ENCODE measurements at places on chromosomes 5 and 9. TPM values are rescaled to one million over a fixed set of nuclear protein-coding genes. Genes with fewer than 3 reads are reported as not detected.

PSIP1 gene
- 40.6 TPM for total RNA-seq

TNC gene
- 73.5 TPM for total RNA-seq

ANKRD34B gene
- total RNA-seq = not detected

TLE1 gene
- 15.3 TPM for total RNA-seq

GFPT2 gene
- total RNA-seq = 2.8 TPM

IFNA2 gene
- total RNA-seq = not detected

LCP2 gene
- not detected for total RNA-seq

- no peak for DNase-seq
These were observed 13.1 kb upstream of the TENT4A start for GRCh38 chr5:6700074-6700684.

GRCh38 chr9:130860458-130861316 is 25.6 kb downstream of the ABL1 start:
- peak; percentile 95 for DNase-seq

GRCh38 chr5:124252191-124252638 is 494.2 kb downstream of the ZNF608 start:
- no peak for DNase-seq

DNA sequence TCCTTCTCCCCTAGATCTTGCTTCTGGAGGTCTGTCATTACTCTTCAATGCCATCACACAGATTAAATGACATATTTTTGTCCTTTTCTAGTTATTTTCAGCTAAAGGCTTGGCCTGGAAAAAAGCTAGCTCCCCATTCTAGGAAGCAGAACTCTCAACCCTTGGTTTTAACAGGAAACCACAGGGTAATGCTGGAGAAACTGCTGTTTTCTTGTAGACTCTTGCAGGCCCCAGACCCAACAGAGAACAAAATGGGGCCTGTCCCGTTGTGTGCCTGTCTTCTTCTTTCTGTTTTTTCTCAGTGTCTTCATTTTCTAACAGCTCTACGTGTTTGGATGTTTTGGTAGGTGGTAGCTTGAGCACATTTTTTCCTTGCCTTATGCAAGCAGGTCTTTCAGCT is 21.5 kb downstream of the DCANP1 start:
- no peak for DNase-seq

DNA sequence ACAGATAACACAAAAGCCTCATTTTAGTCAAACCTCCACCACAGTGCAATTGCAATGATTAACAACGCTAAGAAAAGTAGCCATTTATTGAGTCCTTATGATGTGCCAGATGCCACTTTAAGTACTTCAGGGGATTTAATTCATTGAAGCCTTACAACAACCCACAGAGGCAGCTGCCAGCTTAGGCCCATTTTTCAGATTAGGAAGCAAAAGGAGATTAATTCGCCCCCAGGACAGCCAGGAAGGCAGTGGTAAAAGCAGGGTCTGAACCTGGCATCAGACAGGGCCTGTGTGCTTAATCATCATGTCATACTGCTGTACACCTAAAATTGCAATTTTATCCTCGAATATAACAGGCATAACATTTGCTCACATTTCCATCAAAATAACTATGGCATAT is 23.9 kb downstream of the MED27 start:
- no peak for DNase-seq

GRCh38 chr9:76453785-76454184 is 5.2 kb upstream of the GCNT1 start:
- DNase-seq = peak; percentile 28

DNA sequence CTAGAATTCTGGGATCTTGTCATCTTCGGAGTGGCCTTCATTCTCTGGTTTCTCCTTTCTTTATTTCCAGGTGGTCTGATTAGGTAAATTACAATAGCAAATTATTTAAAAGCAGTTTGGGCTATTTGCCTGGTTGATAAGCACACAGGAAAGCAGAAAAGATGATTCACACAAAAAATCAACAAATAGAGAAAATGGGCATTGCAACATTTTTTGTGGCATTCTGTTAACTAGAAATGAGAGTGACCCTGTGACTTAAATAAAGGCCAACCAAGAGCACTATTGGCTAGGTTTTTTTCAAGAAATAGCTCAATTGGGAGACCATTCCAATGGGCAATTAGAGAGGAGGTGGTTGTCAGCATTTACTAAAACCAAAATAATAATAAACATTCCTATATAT is 6.5 kb upstream of the PDZD2 start:
- no peak for DNase-seq

- no peak for DNase-seq
These were observed 83.4 kb downstream of the LIFR start for GRCh38 chr5:38473008-38473407.

DNA sequence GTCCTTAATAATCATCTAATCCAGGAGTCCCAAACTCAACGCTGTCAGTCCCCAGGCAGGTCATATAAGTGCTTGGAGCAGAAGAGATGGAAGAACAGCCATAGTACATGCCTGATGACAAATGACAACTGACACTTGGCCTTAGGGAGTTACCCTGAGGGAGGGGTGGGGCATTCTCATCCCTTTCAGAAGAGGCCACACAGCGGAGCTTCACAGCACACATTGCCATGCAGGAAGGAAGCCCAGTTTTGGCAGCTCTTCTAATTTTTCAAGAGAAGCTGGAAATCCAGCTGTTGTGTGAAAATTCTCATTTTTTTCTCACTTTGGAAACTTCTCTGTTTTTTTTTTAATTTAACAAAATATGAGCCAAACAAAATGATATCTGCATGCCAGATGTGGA is 89.0 kb downstream of the ASTN2 start:
- DNase-seq = no peak

GRCh38 chr5:163135849-163136248 is 301.5 kb upstream of the CCNG1 start:
- DNase-seq = no peak

GRCh38 chr5:116935561-116936162 is 361.0 kb upstream of the SEMA6A start:
- no peak for DNase-seq

DNA sequence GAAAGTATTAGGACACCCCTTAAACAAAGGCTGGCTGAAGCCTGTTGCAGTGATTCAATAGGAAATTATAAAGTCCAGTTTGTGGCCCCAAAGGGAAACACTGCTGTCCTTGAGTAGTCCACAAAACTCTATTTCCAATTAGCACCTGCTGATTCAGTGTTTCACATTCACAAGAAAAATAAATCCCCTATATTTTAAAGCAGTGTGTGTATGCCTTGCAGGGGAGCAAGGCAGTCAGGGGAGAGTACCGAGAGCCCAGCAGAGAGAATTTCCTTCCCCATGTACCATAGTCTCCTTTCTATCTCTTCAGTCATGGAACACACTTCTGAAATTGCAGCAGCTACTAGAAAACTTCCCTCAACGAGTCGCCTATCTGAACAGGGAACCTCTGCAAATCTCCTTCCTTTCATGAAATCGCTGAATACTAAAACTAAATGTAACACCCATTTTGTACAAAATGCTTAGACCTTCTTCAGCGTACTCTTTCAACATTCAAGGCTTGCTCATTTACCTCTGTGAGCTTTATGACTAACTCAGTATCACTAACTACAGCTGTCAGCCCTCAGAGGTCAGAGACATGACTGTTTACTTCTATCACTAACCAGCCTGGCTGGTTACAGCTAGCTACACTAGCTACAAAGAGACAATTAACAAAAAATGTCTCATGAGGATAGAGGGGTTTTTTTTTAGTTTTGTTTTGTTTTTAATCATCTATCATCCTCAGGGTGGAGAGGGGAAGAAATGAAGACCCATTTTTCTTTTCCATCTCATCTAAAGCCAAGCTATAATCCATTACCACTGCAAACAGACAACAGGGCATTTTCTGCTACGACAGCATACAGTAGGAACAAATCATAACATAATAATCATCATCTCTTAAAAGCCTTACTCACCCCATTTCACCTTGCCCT is 188.7 kb downstream of the EBF1 start:
- no peak for DNase-seq

GRCh38 chr5:14330729-14331385 is 187.7 kb downstream of the TRIO start:
- no peak for DNase-seq

DNA sequence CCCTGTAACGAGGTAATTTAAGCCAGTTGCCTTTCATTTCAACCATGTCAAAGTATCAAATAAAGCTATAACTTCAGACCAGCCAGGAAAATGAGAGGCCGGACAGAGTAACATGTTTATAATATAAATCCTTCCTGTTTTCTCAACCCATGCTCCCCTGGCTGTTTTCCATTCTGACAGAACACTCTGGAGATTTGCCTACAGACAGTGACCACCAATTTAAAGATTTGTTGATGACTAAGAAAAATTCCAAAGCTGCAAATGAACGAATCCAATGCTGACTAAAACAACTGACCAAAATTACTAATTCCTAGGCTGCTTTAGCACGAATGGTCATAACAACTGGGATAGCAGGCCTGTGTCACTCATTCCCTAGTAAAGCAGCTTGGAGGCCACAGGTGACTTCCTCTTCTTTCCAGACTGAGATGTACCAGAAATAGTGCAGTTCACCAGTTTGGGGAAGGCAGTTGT is 141.4 kb downstream of the AOPEP start:
- peak; percentile 95 for DNase-seq

- no peak for DNase-seq
These were observed 270.2 kb upstream of the IRX1 start for GRCh38 chr5:3325201-3325971.

DNA sequence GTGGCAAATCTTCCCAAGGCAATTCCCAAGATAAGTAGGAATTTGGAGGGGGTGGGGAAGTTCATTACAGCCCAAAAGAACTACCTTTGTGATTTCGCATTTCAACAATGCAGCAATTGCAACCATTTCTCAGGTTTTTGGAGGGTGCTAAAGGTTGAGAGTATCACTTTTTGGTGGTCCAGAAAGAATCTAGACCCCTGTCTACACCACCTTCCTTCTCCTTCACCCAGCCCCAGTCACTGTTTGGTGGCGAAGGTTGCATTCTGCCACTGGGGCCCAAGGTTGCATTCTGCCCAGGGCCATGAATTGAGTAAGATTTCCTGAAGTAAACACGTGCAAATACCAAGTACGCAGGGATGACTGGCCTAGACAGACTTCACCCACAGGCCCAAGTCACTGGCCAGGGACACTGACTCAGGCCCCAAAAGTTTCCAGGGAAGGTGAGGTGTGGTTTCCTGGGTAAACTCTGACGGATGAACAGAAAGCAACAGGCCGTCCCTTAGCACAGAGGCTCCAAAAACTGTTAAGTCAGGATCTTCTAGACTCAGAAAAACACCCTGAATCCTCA is 5.7 kb downstream of the PDE6A start:
- DNase-seq = peak; percentile 94

- no peak for DNase-seq
These were observed 1.7 kb downstream of the CAMSAP1 start for GRCh38 chr9:135905380-135906258.

GRCh38 chr5:368183-369084 is 46.9 kb downstream of the AHRR start:
- DNase-seq = peak; percentile 85

GRCh38 chr5:166004006-166004405 is 2287.4 kb upstream of the WWC1 start:
- no peak for DNase-seq

DNA sequence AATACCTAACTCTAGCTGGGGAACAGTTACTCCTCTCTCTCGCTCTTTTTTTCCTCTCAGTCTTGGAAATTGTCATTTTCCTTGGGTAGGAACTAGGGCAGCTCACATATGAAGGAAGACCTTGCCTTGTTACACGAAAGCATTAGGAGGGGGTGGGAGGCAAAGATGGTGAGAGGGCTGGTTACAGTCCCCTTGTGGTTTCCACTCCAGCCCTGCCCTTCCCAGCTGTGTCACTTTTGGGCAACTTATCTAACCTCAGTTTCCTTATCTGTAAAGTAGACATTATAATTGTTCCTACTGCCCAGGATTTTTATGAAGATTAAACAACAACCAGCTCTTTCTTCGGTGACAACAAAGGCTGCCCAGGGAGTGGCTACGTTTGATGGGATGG is 196.2 kb upstream of the CLINT1 start:
- no peak for DNase-seq

DNA sequence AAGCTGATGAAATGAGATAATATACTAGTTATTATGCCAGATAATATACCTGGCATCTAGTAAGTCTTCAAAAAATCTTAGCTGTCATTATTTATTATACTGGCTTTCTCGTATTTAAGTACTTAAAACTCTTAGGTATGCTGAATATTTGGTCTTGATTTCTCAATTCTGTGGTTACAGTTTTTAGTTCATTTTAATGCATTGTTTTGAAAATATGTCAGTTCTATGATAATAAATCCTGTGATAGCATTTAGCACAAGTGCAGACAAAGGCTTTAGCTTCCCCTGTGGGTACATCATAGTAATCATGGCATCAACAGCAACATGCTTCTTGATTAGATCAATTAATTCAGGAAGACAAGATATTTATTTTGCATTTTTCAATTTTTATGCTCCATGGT is 133.0 kb downstream of the SMC2 start:
- no peak for DNase-seq

DNA sequence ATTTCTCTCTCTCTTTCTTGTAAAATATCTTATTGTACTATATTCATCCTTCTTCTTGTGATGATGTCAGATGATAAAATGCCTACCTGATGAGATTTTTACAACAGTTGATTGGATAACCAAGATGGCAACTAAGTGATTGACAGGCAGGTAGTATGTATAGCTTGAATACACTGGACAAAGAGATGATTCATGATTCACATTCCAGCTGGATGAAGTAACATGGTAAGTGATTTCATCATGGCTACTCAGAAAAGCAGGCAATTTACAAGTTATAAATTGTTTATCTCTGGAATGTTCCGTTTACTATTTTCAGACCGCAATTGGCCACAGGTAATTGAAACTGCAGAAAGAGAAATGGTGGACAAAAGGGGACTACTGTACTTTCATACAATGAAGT is 1471.7 kb upstream of the C9orf72 start:
- no peak for DNase-seq

- no peak for DNase-seq
These were observed 127.4 kb downstream of the COL23A1 start for GRCh38 chr5:178462816-178463215.

GRCh38 chr9:7967851-7968250 is 168.3 kb upstream of the DMAC1 start:
- DNase-seq = no peak

DNA sequence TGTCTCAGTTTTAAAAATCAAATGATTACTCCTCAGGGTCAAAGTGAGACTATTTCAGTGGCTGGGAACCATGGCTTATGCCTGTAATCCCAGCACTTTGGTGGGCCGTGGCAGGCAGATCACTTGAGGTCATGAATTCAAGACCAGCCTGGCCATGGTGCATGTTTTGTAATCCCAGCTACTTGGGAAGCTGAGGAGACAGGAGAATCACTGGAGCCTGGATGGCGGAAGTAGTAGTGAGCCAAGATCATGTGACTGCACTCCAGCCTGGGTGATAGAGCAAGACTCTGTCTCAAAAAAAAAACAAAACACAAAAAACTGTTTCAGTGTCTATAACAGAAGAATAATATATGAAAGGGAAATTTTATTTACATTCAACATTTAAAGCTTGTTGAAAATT is 182.9 kb downstream of the ARHGEF28 start:
- no peak for DNase-seq

- no peak for DNase-seq
These were observed 1.3 kb downstream of the PPP2R2B start for GRCh38 chr5:146877178-146877681.

GRCh38 chr5:59126016-59126707 is 543.3 kb downstream of the RAB3C start:
- no peak for DNase-seq
